ENCODE measurements at places on chromosomes 3 and 15.

DNA sequence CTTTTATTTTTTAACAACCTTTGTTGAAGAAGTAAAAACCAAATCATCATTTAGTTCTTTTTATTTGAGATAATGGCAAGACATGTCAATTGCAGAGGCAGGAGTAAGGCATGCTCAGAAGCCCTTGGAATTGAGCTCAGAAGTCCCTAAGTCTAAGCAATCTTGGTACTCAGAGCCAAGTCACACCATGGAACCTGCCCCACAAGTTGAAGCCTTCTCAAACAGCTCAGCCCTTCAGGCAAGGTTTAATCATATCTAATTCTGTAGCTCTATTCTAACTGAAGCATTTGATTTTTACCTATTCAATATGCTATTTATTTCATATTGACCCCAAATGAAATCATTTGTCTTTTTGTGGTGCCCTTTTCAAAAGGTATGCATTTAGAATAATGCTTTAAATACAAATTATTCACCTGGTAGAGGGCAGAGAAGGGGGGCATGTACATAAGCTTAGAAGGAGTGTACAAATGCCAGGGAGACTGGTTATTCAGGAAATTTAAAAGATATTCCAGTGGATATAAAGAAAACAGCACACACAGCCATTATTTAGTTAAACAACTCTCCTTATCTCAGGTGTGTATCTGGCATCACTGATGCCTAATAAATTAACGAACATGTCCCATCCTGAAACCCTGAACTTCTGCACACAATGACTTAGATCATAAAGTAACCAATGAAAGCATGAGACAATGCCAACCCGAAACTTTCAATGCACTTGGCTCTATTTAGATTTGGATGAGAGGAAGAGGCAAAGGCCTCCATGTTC, 26.2 kb upstream of the TOP2B start:
- DNase-seq = no peak

DNA sequence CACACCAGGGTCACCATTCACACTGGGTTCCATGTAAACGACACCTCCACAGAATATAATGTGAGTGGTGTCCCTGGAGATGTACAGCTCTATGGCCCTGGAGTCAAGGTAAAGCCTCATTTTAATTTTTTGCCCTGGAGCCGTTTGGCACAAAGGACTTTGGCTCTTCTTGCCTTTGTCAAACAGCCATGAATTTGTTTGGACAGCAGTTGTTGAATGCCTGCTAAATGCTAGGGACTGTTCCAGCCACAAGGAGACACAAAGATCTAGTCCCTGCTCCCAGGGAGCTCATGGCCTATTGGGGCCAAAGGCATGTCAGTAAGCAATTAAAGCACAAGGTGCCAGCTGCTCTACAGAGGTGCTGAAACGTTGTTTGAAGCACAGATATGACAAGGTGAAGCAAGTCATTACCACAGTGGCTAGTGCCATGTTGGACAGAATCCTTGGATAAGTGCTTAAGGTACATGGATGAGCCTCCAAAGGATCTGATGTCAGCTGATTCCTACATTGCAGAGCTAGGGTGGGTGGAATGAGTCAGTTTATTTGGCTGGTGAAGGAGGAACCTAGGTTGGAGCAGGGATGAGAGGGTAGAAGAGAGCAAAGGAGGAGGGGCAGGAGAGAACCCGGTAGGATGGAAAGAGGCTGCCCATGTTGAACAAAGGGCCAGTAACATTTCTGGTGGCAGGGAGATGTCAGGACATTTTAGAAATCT, 171.9 kb upstream of the CTDSPL start:
- no peak for DNase-seq

DNA sequence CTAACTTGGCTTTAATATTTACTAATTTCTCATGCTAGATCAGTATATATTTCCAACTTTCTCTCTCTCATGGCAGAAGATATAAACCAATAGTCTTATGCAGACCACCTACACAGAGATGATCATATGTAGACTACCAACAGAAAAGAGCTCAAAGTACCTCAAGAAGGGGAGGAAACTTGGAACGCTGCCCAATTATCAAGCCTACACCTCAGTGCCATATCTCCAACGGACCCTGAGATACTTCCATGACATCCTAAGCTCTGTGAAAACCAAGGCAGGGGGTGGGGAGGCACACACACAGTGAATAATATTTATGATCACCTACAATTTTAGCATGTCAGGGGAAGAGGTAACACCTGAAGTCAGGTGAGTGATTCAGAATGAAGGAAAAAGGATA, 100.6 kb downstream of the STAG1 start:
- no peak for DNase-seq

GRCh38 chr3:130728037-130728436, 18.6 kb downstream of the PIK3R4 start:
- DNase-seq = no peak

DNA sequence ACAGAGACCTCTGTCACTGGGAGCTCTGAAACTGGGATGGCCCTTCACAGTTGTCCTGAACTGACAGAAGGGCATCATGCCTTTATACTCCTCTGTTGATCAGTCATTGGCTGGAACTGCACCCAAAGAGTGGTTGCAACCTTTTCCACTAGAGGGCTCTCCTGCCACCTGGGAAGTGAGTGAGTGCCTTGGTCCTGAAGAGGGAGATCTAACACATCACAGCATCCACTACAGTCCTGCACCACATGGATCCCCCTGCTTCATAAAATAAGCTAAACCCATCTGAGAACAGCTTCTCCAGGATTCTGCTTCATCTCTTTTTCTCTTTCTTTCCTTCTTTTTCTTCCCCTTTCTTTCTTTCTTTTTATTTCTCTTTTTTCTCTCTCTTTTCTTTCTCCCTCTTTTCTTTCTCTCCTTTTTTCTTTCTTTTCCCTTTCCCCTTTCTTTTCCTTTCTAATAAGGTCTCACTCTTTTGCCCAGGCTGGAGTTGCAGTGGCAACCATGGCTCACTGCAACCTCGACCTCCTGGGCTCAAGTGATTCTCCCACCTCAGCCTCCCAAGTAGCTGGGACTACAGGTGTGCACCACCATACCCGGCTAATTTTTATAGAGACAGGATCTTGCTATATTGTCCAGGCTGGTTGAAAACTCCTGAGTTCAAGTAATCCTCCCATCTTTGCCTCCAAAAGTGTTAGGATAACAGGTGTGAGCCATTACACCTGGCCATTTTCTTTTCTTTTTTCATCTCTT, 42.8 kb upstream of the RAF1 start:
- DNase-seq = peak; percentile 70

GRCh38 chr3:16362770-16363169, 97.8 kb downstream of the OXNAD1 start:
- peak; percentile 48 for DNase-seq

DNA sequence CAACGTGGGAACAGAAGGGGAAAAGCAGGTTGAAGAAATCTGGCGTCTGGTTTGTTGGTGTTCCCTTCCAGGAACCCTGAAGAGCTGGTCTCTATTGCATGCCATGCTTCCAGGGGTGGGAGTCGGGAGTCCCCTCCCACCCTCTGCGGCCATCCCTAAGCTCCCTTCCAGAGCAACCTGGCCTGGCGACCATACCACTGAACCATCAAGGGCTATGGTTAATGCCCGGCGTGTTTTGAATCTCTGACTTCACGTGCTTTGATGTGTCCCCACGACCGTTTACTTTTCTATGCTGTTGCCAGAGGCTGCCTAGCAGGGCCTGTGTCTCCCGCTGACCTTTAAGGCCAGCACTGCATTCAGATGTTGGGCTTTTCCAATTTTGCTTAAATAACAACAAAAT, 696 bp upstream of the SNRK start:
- DNase-seq = no peak

DNA sequence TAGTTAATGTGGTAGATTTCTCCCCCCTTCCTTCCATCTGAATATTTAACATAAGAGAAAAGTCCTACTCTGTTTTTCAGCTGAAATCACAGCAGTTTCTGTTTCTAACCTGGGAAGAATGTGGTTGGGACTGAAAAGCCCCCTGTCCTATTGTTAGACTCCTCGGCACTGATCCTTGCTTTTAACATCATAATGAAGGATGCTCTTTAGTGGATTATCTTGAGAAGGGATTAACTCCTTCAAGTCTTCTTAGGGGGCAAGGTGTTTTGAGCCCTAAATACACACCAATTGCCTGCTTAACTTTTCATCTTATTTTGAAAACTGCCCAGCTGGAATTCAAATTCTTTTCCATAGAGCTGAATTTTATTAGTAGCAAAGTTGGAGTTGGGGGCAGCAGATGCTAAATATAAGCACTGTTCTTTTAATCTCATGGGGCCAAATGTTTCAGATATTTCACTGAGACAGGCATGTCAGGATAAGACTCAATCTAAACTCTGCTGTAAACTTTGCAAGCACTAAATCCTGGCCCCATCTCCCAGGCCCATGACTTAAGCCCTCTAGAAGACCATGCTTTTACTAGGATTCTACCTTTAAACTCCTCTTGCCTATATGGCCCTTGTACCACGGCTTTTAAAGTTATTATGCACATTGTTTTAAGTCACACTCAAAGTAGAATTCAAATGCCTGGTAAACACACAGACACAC, 243.2 kb upstream of the NR2F2 start:
- no peak for DNase-seq
